ENCODE measurements at places on chromosomes 16 and 17.

DNA sequence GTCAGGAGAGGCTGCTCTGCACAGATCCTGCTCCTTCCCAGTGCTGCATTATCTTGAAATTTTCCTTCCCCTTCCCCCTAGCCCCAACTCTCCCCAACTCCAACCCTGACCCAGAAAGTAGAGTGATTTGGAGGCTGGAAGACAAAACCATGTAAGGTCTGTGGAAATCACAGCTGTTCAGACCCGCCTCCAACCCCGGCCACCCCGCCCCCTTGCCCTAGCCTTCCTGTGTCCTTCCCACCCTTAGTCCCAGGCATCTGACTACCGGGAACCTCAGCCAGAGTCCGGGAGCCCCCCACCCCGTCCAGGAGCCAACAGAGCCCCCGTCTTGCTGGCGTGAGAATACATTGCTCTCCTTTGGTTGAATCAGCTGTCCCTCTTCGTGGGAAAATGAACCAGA, at the start of gene AOC3:
Gene AOC3, plus strand, starts transcription at position 246 of the 400 bp plus-strand sequence. Its CDS starts 145 bp downstream, at position 391.
- peak; percentile 29 for DNase-seq

GRCh38 chr16:69848637-69849545, 86.8 kb downstream of the WWP2 start:
- DNase-seq, result no peak

DNA sequence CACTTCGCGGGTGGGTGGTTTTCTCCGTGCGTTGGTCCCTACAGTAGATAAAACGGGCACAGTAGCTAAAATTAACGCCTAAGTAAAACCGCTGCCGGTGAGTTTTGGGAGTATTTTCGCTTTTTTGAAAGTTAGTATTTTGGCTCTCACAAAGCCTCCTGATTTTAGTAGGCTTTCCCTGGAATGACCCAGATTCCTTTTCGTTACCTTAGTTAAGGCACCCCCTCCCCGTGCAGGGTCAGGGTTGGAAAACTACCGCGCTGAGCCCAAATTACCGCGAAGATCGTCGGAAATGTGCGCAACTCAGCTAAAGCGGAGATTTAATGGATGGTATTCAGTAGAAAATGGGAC, 28.3 kb upstream of the ST6GALNAC1 start:
- DNase-seq, result no peak

GRCh38 chr17:45893725-45894021, 681 bp upstream of the MAPT start:
- DNase-seq, result no peak

- DNase-seq, result no peak
Measured at GRCh38 chr16:67489401-67490083, 6.2 kb upstream of the AGRP start.

- DNase-seq, result no peak
Measured at GRCh38 chr17:47735536-47736011, 2.5 kb downstream of the TBX21 start.

GRCh38 chr16:3098459-3099394, at the start of gene ZSCAN10:
Gene ZSCAN10 (minus strand): TSS chr16:3099294. CDS start chr16:3092937, 6,357 bp downstream.
- peak; percentile 95 for DNase-seq

DNA sequence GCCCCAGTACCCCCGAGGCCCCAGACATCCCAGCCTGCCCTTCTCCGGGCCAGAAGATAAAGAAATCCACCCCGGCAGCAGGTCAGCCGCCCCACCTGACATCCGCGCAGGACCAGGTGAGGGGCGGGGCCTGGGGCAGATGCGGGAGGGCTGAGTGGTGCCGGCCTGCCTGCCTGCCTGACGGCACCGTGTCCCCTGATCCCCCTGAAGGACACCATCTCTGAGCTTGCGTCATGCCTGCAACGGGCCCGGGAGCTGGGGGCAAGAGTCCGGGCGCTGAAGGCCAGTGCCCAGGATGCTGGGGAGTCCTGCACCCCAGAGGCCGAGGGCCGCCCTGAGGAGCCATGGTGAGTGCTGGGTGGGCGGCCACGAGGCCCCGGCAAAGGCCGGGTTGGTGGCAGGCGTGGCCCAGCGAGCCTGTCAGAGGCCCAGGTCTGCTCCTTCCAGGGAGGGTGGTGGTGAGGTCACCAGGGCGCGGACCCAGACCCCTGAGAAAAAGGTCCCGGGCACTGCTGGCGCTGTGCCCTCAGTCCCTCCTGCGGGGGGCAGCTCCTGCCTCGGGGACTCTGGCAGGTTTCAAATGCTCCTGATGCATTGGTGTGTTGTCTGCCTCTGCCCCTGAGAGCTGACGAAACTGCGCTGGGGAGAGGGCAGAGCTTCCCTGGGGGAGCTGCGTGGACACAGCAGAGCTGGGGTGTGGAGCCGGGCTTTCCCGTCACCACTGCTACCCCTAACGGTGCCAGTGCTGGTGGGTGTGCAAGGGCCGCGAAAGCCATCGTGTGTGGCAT, 1.2 kb downstream of the CDT1 start:
- peak; percentile 64 for DNase-seq

GRCh38 chr17:32835291-32835761, 41.6 kb downstream of the MYO1D start:
- no peak for DNase-seq

DNA sequence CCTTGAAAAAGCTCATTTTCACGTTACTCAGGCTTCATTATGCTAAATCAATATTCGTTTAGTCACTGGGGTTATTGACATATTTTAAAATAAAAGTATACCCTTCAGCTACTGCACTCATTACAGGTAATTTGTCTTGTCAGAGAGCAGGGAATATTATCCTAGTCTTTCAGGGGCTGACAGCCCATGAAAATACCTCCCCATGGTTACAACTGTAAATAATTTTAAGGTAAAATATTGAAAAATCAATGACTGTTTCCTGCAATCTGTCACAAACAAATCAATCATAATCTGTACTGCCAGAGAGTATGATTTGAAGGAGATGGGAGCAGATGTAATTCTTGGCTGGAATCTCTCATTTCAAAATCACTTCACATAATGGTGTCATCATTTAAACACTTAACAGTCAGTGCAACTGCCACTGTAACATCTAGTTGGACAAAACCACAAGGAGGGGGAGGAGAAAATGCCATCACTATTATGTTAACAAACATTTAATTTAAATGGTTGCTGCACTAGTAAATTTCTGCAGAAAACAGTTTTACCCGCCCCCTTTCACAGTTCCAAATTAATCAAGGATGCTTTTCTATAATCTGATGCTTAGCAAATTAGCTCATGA, 9.3 kb upstream of the IRX5 start:
- no peak for DNase-seq
